ENCODE measurements at places on chromosomes 12 and 14.

DNA sequence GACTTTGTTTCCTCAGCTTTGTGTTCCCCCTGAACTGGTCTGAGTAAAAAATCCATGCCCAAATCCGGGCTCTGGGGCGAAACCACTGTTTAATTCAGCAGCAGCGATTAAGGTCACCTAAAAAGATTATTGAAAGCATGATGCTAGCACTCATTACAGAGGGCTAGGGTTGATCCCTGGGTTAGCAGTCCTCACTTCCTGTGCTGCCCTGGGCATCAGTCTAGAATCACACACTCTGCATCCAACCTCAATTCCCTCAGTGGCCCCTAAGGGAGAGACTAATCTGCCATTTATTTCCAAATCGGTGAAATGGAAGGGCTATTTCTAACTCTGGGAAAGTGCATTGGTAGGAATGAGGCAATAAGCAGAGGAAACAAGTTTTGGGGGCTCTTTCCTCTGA is 107.2 kb downstream of the BTG1 start:
- DNase-seq, result no peak

DNA sequence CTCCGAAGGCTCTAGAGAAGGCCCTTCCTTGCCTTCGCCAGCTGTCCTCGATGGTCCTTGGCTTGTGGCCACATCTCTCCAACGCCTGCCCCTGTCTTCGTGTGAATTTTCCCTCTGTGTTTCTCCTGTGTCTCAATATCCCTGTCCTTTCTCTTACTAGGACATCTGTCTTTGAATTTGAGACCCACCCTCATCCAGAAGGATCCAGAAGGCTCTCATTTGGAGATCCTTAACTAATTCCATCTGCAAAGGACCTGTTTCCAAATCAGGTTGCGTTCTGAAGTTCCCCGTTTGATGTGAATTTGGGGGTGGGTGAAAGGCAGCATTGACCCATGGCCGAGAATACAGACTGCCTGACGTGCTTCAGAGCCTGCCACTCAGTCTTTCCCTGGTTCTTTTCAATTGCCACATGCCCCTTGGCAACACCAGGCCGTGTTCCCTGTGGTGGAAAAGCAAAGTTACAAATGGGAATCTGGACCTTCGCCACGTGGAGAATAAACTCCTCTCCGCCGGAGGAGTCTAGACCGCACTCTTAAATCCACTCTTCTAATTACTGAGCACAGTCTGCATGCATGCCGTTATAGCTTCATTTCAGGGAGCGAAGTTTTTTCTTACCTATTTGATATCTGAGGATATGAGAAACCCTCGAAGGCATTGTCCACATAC is 158.8 kb downstream of the TMEM132C start:
- DNase-seq, result no peak

DNA sequence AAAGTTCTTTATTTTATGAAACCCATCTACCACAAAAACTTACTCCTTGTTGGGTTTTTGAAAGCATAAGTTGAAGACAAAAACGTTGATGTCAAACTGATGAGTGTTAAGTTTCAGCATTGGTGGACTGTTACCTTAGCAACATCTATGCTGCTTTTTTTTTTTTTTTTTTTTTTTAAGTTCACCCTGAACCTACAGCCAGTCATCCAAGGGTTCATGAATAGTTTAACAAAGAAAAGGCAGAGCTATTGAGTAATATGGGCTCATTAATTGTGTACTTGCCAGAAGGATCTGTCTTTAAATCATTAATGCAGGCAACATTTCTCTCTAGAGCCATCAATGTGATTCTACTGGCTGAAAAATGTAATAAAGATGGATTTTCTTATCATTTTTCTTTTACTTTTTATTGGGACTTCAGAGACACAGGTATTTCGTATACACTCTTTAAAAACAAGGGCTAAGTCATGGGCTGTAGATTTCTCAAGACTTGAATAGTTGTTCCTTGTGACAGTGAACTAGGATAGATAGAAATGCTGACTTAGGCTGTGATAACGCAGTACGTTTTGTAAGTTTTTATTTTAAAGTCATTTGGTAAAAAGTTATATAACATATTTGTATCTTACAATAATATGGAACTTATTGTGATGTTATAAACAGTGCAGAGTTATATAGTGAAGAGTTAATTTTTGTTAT is at the start of gene PTPRQ:
Gene PTPRQ, plus strand, starts transcription at position 262 of the 693 bp plus-strand sequence. Its CDS starts 111 bp downstream, at position 373.
- no peak for DNase-seq

DNA sequence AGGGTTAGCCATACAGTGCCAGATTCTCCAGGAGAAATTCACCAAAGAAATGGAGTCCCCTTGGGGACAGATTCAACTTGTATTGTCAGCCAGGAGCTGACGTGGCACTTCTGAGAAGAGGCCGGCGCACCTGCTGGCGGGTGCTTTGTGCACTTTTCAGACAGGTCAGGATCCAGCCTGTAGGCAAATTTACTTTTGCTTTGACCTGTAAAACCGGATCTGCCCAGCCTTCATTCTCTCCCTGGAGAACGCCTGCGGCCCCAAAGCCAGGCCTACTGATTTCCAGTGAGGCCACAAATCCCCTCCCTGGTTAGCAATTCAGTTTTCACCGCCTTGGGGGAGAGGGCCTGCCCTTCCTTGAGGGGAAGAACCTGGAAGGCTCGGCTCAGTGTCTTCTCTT is 17.4 kb downstream of the P2RX4 start:
- no peak for DNase-seq

DNA sequence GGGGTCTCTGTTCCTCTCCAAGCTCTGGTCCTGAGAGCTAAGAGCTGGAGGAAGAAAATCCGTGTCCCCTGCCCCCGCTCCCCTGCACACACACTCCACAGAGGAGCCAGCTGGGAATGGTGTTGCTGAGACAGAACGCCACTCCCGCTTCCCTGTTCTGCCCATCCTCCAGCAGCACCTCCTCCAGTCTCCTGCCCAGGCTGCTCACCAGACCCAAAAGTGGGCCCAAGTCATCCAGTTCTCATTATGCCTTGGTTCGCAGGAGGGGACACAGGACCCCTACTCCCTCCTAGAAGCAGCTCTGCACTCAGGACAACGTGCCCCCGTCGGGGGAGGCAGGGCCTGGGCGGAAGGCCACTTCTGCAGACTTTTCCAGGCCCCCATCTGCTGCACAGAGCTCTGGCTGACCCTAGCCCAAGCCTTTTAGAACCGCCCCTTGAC is 830 bp upstream of the TRMT61A start:
- DNase-seq, result no peak

GRCh38 chr12:113778432-113779132 is 187.5 kb downstream of the RBM19 start:
- DNase-seq, result no peak
